ENCODE measurements at places on chromosomes 4 and X.

DNA sequence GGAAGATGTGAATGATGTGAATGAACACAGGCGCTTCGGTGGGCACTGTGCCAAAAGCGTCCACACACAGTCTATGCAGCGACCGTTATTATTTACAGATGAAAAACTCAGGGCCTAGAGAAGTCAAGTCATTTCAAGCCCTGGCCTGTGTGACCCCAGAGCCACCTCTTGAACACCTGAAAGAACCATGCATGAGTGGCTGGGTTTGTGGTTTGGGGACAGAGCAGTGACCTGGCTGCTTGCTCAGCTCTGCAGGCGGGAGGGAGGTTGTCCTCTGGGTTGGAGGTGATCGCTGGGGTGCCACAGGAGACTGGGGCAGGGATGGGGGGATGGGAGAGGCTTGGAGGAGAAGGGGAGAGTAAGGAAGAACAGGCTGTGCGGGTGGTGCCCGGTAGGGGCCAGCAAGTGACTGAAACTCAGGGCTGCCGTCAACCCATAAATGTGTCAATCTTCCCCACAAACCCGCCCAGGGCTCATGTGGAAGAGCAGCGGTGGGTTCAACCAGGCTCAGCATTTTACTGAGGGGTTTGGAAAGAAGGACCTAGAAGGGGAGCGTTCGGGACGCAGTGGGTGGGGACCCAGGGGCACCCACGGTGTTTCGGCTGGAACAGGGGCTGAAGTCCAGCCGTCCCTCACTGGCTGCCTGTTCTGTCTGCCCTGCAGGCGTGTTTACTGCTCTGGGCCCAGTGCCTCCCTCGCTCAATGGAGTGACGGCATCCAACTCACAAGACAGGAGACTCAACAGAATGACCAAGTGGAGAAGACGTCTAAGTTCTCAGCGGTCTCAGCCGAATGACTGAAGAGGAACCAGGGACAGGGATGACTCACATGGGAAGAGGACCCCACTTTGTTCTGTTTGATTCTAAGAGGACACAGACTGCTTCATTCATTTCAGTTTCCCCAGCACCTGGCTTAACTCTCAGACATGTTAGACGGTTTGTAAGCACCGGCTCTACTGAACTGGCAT is 167.8 kb downstream of the AFAP1 start:
- DNase-seq, result no peak

DNA sequence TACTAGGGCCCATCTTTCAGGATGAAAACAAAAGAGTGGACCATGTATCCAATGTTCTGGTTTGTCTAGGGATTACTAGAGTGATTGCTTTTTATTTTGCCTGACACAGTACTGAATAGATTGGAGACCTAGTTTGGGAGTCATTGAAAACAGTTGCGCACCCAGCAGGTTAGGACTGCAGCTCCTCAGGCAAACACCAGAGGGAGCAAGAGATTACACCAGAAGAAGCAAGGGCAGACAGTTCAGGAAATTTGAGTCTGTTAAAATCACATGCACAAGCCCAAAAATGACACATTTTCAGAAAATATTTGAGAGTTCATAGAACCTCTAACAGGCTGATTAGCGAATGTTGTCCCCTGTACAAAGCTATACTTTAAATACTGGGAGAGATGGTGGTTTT is 55.6 kb downstream of the CYLC1 start:
- DNase-seq, result no peak

GRCh38 chrX:69309074-69309792 is 144.0 kb upstream of the PJA1 start:
- DNase-seq, result no peak

- no peak for DNase-seq
These were observed 1408.4 kb downstream of the PCDH7 start for GRCh38 chr4:32128549-32128948.

GRCh38 chr4:135015771-135016170 is 814.2 kb upstream of the PABPC4L start:
- DNase-seq, result no peak

DNA sequence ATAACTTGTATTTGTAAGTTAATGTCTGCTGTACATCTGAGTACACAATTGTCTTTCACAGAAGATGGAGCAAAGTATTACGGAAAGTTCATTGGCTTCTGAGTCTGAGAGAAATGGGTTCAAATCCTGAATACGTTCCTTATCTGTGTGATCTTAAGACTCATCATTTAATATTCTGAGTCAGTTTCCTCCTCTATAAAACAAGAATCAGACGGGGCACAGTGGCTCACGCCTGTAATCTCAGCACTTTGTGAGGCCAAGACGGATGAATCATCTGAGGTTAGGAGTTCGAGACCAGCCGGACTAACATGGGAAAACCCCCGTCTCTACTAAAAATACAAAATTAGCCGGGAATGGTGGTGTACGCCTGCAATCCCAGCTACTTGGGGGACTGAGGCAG is 57.8 kb downstream of the APBB2 start:
- DNase-seq, result no peak

GRCh38 chrX:109841257-109841656 is 108.2 kb upstream of the ACSL4 start:
- DNase-seq, result no peak

DNA sequence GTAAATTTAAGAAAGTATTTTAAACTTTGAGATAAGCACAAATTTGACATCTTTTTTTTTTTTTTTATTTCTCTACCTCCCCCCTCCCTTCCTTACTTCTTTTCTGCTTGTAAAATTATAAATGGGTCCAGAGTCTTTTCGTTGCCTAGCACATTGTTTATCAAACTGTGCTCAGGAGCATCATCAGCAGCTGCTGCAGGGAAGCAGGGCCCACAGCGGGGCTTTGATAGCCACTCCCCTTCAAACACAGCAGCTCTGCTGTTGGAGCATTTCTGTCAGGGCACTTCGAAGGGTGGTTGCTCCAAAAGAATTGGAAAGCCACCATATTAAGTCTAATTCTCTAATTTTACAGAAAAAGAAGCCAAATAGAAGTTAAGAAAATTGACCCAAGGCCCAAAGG is 588.3 kb downstream of the SPRY1 start:
- no peak for DNase-seq

GRCh38 chr4:48667148-48667547 is 112.9 kb downstream of the FRYL start:
- DNase-seq, result no peak

GRCh38 chr4:121758925-121759568 is 5.9 kb downstream of the SMIM43 start:
- no peak for DNase-seq

GRCh38 chr4:73576381-73576780 is 43.9 kb downstream of the RASSF6 start:
- no peak for DNase-seq

DNA sequence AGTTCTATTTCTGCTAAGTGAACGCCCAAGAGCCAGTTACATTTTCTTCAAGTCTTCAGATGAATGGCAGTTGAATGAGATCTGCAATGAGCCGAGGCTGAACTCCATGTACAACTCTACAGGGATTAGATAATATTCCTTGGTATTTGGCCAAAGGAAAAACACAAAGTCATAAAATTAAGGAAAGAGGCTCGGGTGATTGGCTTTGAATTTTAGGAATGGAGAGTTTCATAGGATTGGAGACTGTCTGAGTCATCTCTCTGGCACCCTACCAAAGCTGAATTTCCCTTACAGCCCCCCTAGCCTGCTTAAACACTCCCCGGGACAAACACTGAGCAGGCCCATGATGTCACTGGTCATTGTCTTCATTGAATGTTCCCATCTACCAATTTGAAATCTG is 188.0 kb upstream of the C1QTNF7 start:
- no peak for DNase-seq

All from stimulated activated CD8-positive, alpha-beta memory T cell treated with anti-CD3 and anti-CD28 coated beads, Interleukin-4, amount 100 ng/mL, for 1 hour (primary cell).